ENCODE measurements at places on chromosomes 11 and 22.

DNA sequence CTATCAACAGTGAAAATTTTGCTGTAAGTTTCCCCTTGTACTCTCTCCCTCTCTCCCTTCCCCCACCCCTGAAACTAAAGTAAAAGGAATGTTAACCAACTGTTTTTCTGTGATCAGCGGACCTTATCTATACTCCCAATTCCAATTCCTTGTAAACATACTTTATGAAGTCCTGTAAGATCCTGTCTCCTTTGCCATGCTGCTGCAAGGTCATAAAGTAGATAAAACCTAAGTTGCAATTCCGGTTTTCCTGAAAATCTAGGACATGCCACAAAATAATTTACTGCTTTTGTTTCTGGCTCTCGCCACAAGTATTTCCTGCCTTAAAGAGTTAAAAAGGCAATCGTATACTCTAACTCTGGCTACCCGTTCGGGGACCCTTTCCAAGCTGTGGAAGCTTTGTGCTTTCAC, 1469.0 kb downstream of the LRRC4C start:
- no peak for DNase-seq

DNA sequence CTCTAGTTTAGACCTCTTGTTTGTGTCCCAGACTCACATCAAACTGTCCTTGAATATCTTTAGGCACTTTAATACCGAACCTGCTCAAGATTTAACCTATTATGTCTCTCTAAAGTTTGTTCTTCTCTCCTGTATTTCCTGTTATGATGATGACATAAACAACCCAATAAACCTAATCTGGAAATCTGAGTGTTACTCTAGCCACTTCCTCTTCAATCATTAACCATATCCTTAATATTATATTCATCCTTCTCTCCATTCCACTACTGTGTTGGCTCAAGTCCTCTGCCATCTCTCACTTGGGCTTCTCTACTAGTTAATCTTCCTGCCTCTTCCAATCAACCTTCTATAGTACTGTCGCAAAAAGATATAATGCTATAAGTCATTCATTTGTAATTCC, 36.0 kb downstream of the COPB1 start:
- DNase-seq, result no peak

- DNase-seq, result no peak
Observed at GRCh38 chr11:12508151-12508751, 130.9 kb downstream of the PARVA start.

GRCh38 chr22:27975381-27976013, 56.4 kb upstream of the PITPNB start:
- no peak for DNase-seq

GRCh38 chr11:115085461-115086210, 407.3 kb downstream of the NXPE2 start:
- DNase-seq, result no peak

DNA sequence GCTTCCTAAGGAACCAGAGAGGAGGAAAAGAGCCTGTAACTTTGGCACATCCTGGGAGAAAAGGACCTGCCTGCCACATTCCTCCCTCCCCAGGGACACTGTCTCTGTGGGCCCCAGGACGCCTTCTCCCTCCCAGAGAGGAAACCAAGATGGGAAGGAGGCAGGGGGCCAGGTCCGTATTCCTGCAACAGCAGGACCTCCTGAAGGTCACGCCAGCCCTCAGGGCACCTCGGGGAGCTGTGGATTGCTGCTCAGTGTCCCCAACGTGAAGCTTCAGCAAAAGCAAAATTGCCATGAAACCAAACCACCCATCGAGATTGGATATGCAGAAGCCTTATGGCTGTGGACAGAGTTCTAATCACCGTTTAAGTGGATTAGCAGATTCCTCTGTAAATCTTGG, 86.7 kb downstream of the ARHGAP8 start:
- no peak for DNase-seq

- DNase-seq, result no peak
Observed at GRCh38 chr11:73651661-73652045, 5.3 kb downstream of the PLEKHB1 start.

DNA sequence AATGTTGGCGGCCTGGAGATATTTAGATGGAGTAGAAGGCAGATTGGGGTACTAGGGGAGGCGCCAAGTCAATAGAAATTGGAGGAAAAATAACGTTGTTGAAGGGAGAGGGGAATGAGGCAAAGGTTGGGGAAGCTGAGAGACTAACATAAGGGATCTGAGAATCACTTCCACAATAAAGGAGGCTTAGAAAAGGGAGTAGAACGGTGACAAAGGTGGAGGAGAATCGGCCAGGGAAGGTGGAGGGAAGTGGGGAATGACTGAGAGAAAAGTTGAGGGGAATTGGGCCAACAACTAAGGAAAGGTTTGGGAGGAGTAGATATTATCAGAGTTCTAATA, 510 bp downstream of the PPME1 start:
- DNase-seq, result no peak

- DNase-seq, result no peak
Observed at GRCh38 chr11:47165253-47165840, 11.3 kb downstream of the ARFGAP2 start.

GRCh38 chr11:118198370-118198769, 21.9 kb upstream of the SCN2B start:
- DNase-seq, result peak; percentile 91

DNA sequence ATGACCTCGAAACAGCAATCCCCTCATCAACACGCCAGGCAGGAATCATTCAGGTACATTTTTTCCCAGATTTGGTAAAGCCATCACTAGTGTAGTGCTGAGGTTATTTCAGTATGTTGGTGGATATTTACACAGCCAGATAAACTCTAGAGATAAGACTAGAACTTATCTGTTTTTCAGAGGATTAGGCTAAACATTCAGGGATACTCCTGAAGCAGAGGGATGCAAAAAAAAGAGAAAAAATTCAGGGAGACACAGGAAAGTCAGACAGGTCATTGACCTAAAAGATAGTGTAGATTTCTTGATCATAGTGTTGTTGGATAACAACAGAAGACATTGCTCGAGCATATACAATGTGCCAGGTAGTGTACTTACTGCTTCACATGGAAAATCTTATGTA, 93.2 kb downstream of the ATM start:
- no peak for DNase-seq

DNA sequence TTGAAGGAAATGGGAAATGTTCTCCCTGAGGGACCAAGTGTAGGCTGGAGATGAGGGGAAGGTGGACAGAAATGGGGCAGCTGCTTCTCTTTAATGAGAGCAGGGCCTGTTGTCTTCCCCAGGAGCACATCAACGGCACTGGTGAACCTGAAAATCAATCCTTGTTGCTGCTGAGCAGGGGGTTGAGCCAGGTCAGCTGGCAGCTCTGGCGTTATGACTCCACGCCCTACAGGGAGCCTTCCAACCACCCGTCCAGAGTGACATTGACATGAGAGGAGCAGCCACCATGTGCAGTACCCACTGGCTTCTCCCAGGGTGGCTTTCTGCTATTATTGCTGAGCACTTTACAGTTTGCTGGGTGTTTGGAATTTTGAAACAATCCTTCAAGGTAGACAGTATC, 116.9 kb upstream of the LDLRAD3 start:
- no peak for DNase-seq

DNA sequence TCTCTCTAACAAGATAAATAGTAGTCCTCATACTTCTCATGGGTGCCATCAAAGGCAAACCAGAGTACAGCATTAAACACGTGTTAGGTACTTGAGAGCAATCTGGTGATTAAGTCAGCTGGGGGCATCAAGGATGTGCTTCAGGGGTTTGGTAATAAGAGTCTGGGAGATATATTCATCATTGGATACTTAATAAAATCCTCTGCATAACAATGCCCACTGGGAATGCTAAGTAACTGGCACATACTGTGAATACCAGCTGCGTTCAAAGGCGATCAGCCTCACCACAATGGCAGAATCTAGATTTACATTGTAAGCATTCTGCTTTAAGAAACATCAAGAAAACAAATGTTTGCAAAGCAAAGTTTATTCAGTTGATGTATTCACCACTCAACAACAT, 268.6 kb upstream of the PITPNB start:
- no peak for DNase-seq

DNA sequence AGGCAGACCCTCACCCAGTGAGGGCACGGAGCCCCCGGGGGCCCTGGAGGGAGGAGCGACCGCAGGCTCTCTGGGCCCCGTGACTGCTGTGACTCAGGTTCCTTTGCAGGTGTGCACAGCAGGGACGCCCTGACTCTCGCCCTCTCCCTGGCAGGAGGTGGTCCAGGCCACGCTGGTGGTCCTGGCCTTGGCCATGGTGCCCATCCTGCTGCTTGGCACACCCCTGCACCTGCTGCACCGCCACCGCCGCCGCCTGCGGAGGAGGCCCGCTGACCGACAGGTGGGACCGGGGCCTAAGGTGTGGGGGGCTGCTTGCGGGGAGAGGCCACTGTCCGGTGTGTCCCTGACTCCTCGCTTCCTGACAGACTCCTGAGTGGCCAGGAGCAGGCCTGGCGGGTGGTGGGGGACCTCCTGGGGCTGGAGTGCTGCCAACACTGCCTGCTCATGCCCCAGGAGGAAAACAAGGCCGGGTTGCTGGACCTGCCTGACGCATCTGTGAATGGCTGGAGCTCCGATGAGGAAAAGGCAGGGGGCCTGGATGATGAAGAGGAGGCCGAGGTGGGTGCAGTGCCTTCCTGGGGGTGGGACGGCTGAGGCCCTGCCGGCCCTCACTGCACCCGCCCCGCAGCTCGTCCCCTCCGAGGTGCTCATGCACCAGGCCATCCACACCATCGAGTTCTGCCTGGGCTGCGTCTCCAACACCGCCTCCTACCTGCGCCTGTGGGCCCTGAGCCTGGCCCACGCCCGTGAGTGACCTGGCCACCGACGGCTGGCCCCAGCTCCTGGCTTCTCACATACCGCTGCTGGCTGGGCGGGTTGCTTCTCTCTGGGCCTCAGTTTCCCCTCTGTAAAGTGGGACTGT, 10.9 kb downstream of the TCIRG1 start:
- no peak for DNase-seq

DNA sequence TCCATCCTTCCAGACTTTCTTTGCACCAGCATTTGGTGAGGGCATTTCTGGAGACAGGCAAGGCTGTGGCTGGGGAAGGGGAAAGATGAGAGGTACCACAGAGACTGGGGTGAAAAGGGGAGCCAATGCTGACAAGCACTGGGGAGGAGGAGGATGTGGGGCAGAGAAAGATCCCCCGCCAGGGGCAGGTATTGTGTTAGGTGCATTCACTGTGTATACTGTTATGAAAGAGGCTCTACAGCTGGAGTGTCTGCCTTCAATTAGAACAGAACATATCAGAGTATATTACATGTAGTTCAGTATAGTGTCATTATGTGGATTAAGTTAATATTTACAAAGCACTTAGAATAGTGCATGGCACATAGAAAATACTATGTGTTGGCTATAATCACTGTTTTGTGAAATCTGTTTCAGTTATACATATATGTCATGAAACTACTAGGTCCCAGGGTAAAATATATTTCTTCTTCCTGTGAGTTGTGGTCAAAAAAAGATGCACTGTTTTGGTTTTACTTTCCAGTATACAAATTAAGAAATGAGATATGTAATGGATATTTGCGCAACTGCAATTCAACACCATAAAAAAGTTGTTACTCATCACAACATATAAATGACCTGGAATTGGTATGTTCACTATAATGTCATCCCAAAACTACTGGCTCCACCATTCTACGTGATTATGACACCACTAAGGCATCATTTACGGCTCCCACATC, 8.4 kb downstream of the MSANTD2 start:
- DNase-seq, result no peak

GRCh38 chr11:120137187-120137610, 714 bp downstream of the TRIM29 start:
- no peak for DNase-seq

DNA sequence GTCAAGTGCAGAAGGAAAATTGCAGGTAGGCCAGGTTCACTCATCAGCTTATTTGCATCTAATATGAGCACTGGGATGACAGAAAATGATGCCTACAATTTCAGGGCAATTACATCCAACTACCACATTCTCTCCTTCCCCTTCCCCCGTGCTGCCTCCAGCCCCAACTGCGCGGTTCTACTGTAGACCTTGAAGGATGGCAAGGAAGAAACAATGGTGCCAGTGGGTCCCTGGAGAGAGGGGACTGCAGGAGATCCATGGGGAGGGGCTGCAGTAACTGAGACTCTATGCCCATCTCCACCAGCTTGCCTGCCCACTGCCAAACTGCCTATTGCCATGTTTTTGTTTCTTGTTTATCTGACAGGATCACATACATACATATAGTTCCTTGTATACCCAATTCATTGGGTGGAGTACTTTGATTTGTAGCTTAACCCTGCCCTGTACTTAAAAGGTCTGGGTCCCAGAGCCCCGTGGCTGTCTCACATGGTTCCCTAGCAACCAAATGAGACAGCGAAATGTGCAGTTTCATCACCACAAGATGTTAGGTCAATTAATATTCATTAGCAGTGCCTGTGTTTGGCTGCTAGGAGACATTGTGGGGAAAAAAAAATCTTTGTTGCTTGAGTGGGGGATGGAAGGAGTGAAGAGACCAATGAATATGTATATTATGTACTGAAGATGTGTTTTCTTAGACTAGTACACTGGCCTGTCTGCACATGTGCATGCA, 253.5 kb upstream of the PLET1 start:
- no peak for DNase-seq

DNA sequence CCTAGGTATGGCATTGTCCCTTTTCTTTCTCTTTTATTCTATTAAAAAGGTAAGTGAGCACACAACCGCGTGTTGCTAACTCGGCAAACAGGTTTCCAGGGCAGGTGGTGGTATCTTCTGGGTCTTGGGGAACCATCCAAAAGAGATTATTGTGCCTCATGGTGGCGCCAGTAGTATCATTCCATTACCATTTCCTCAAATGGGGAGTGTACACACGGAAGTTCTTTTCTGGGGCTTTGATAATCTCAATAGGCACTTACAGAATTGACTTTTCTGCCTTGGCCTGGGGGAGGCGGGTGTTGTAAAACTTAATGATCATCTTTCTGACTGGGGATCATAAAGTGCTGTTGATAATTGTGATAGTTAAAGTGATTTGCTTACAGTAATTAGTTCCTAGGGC, 234.1 kb downstream of the KIRREL3 start:
- no peak for DNase-seq

GRCh38 chr11:46335890-46336562, 11.2 kb upstream of the DGKZ start:
- no peak for DNase-seq

DNA sequence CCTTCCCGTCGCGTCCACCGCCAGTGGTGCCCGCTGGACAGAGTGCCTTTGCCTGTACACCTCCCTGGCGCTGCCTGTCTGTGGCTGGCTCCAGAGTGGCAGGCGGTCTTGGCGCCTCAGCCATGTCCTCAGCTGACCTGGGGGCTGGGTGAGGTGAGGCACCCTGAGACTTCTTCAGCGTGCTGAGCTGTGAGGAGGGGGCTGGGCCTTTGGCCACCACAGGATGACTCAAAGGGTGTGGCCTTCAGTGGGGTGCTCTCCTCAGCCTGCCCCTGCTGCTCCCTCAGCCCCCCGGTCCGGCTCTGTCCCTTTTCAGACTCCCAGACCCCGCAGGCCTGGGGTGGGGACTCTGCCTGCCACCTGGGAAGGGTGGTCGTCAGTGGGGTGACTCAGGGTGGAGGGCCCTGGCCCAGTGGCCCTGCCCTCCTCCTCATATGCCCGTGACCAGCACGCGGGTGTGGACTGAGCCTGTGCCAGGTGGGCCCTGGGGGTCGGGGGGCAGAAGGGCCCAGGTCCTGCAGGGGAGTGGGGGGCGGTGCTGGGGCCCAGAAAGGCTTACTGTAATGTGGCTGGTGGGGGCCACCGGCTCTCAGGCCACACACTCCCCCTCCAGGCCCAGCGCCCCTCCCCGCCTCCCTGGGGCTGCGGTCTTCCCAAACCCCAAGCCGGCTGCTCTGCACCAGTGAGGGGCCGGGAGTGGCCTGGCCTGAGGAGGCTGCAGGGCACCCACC, 15.9 kb downstream of the CRELD2 start:
- DNase-seq, result peak; percentile 46
